ENCODE measurements at places on chromosomes 2 and 18.

DNA sequence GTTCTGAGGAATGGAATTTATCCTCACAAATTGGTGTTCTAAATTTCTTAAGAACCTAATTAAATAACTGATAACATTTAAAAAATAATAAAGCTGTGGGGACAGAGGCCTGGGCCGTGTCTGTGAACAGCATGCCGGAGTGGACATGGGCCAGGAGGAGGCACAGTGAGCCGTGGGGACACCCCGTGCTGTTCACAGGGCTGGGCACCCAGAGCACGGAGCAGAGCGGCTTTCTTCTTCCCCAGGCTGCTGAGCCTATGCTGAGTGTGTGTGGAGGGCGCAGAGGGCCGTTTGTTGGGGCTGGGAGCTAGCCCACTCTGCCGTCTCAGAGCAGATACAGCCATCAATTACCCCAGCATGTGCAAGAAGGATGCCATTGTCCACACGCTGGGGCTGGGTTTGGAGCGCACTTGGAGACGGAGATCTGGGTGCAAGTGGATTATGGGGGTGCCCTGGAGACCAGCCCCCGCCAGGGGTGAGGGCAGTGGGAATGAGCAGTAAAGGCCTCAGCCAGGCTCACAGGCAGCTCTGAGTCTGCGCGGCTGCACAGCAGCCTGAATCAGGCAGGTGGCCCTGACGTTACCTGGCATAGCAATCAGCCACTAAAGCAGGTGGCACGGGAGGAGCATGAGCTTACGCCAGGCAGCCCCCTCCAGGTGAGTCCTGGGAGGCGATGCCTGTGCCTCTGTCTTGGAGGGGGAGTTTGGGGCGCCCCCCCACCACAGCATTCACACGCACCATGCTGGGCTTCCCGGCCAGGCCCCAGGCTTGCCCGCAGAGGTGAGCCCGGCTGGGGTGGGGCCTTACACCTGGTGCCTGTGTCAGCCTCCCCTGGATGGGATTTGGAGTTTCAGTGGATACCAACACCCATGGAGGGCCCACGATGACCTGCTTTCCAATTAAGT lies 52.1 kb upstream of the SLC66A3 start:
- DNase-seq = no peak

GRCh38 chr18:55376387-55376786 lies 211.6 kb downstream of the TCF4 start:
- DNase-seq = no peak

- DNase-seq = no peak
Observed at GRCh38 chr2:148615381-148615841, 29.1 kb upstream of the EPC2 start.

DNA sequence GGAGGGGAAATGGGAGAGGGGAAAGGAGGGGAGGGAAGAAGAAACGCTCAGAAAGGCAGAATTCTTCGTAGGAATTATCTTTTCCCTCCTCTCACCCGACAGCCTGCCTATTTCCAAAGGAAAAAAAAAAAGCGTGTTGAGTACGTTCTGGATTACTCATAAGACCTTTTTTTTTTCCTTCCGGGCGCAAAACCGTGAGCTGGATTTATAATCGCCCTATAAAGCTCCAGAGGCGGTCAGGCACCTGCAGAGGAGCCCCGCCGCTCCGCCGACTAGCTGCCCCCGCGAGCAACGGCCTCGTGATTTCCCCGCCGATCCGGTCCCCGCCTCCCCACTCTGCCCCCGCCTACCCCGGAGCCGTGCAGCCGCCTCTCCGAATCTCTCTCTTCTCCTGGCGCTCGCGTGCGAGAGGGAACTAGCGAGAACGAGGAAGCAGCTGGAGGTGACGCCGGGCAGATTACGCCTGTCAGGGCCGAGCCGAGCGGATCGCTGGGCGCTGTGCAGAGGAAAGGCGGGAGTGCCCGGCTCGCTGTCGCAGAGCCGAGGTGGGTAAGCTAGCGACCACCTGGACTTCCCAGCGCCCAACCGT lies at the start of gene GAD1:
Gene GAD1, plus strand, starts transcription at position 384 of the 589 bp plus-strand sequence. CDS start 1,705 bp downstream, outside the sequence.
- peak; percentile 77 for DNase-seq

GRCh38 chr2:127584516-127585033 lies 49.1 kb downstream of the MYO7B start:
- no peak for DNase-seq

- DNase-seq = no peak
Observed at GRCh38 chr2:216017365-216017764, 4.0 kb upstream of the MREG start.

DNA sequence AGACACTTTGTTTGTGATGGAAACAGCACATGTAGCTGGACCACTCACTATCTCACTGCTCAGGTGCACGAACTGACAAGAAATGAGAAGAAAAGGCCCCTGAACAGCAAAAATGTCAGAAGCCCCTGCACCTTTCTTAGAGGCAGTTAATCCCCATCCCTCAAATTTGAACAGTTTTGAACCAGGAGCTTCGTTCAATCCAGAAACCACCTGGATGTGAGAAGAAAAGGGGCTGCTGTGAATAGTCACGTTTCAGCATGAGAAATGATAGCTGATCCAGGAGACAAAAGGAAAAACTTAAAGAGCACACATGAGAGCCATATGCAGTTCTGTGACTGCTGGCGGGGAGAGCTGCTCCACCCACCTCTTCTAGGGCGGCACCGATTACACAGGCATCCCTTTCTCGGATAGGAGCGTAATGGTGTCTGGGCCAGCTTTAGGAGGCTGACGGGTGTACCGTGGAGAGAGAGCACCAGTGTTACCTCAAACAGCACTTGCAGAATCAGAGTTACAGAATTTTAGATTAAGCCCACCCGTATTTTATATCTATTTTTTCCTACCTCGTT lies 117.0 kb upstream of the EML6 start:
- DNase-seq = no peak

- DNase-seq = no peak
Observed at GRCh38 chr2:16209799-16210198, 269.4 kb downstream of the MYCN start.

All from activated T-helper 2 cell treated with anti-CD3 and anti-CD28 coated beads, Interferon-gamma antibody, Interleukin-2, Interleukin-4, amounts not matched to agents 10 μg/mL and 5 μg/mL and 100 μg/mL, durations not matched to agents 14 hours and 24 hours and 36 hours (primary cell).